LHCN-M2 (cell line): ENCODE measurements at places on chromosomes 7 and 10. TPM values are rescaled to one million over a fixed set of nuclear protein-coding genes. Genes with fewer than 3 reads are reported as not detected.
A peak's percentile ranks its signal among the peaks of the same experiment; 100 is the strongest.

Gene TLX1
- not detected in 2 replicates for total RNA-seq

- no peak for DNase-seq
These were observed 384.9 kb downstream of the PLXNA4 start for GRCh38 chr7:132191418-132191817.

GRCh38 chr7:98202367-98203195 lies 8.7 kb upstream of the BHLHA15 start:
- no peak for DNase-seq

DNA sequence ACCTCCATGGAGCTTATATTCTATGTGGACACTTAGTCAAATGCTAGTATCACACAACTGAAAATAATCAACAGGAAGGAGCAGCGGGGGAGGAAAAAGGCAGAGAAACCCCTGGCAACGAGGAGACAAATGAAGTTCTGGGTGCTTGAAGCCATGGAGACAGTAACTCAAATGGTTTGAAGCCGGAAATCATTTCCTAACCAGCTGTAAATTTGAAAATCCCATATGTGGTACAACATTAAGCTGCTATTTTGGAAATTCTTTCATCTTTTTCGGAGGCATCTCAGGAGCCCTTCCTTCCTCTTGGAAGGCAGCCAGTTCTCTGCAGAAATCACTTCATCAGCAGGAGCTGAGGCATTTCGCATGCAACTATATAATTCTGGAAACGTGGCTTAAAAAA lies 91.4 kb downstream of the PPP1R3C start:
- no peak for DNase-seq

Gene EBF3
- total RNA-seq = 41.7 and 45.2 TPM in 2 replicates

Gene GIMAP1
- total RNA-seq = not detected in 2 replicates

- no peak for DNase-seq
These were observed 815 bp downstream of the NEUROG3 start for GRCh38 chr10:69572159-69573055.

Gene HERC4
- total RNA-seq = 82.3 and 82.8 TPM in 2 replicates

Gene RET
- total RNA-seq = under 0.01 TPM in 1 of 2 replicates, not detected in the other

Gene LRRTM3
- total RNA-seq = 0.06 TPM in 1 of 2 replicates, not detected in the other

DNA sequence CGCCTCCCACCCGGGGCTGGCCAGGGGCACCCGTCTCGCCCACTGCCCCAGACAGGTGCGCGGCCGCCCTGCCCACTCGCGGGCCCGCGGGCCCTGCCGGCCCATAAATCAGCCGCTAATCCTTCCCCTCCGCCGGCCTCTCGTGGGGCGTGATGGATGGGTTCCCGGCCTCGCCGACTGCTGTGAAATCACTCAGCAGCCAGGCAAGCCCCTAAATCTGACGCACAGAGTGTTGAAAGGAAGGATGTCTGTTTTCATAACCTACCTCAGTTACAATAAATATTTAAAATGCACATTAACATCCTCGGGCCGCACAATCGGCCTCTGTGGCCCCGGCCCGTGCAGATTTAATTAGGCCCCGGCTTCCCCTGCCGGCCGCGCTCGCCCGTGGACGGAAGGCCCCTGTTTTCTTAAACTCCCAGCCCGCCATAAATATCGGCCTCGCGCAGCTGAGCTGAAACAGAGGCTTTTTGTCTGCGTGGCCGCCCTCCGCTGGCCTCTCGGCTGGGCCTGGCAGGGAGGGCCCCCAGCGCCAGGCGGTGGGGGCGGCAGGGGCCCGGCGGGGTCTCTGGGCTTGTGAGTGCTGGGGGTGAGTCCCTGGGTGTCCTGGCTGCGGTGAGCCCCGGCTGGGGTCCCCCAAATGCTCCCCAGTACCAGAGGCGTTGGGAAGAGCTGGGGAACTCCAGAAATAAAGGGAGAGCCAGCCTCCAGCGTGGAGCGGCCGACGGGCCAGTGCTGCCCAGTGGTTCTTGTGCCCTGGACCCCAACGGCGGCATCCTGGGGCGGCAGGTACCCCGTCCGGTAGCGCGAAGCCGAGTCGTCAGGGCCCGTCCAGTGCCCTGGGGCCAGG lies 90.7 kb downstream of the UNCX start:
- DNase-seq = no peak

GRCh38 chr10:119686465-119687191 lies 35.4 kb downstream of the BAG3 start:
- peak; percentile 83 for DNase-seq

Gene TMEM196
- not detected in 2 replicates for total RNA-seq

Gene ATG9B
- 0.06 TPM in 2 replicates for total RNA-seq

- no peak for DNase-seq
These were observed 276.2 kb downstream of the FGFR2 start for GRCh38 chr10:121322046-121322445.

DNA sequence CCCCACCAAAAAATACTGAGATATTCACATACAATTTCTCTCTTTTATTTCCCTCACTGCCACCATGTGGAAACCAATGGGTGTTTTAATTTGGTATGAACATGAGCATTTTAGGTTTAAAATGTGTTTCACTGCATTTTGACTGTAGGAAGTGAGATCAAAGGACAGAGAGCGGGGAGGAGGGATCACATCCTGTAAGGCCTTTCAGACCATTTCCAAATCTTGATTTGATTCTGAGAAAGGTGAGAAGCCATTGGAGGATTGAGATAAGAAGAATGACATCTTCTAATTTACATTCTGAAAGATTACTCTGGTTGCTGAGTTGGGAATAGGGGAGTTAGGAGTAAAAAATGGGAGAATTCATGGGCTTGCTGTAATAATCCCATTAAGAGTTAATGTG lies 42.5 kb downstream of the GPR141 start:
- DNase-seq = no peak

Gene C10orf53
- not detected in 2 replicates for total RNA-seq

- no peak for DNase-seq
These were observed 218.6 kb downstream of the KCNMA1 start for GRCh38 chr10:77419056-77419455.

GRCh38 chr10:100522945-100523344 lies 3.3 kb upstream of the SEC31B start:
- no peak for DNase-seq

DNA sequence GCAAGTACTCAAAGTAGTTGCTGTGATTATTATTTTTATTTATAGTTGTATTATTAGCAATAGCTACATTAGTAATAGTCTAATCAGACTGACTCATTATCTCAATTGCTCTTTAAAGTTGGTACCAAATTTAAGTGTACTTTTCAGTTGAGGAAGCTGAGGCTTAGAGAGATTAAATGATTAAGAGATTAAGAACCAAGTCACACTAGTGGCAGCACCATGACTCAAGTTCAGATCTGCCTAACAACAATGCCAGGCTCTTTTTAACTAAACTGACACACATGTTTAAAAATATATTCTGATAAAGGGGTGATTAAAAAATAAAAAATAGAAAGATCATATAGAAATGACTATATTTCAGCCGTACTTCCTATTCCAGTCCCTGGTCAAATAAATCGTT lies 42.0 kb downstream of the FZD1 start:
- no peak for DNase-seq

Gene HMX2
- total RNA-seq = not detected in 2 replicates

DNA sequence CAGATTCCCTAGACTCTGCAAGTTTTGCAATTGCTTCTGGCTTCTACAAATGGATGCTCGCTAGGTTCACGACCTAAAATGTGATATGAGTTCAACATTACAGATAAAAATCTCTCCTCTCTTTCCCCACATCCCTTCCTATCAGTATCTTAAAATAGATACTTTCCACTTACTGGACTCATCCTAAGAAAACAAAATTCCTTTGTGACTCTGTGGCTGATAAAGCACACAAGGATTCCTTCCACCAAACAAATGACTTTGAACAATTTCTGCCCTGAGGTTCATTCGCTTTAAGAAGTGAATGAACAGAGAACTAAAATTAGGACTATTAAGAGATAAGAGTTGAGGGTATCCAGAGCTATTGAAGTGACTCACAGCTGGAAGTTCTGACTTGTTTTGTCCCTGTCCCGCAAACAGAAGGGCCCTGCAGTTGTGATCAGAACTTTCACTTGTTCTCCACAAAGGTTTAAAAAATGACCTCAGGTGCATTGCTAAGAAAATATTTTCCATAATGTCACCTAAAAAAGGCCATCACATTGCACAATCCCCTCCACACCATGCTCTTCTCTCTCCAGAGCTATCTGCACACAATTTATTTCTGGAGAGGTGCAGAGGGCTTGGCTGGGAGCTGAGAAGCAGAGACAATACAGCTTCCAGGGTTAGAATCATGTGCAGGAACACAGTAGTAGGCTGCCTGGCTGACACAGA lies 96.1 kb downstream of the PIP4K2A start:
- DNase-seq = no peak

DNA sequence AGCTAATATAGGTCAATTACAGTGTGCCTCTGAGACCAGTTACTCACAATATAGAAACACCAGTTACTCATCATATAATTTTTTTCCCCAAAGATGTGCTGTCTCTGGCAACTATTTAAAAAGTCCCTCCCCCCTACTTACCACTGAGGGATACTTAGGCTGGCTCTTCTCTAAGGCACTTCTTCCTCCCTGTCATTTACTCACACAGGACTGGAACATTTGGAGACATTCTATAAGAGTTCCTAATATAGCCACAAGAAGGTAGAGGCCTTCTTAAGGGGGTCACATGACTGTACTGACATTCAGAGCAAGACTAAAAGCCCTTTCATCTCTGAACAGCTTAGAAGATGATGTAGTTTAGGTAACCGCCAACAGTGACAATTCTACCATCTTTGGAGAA lies 44.4 kb upstream of the SLIT1 start:
- peak; percentile 52 for DNase-seq

Gene HHEX
- 0.06 TPM in 1 of 2 replicates, not detected in the other for total RNA-seq

- no peak for DNase-seq
These were observed 2.2 kb downstream of the MEOX2 start for GRCh38 chr7:15684111-15684800.

DNA sequence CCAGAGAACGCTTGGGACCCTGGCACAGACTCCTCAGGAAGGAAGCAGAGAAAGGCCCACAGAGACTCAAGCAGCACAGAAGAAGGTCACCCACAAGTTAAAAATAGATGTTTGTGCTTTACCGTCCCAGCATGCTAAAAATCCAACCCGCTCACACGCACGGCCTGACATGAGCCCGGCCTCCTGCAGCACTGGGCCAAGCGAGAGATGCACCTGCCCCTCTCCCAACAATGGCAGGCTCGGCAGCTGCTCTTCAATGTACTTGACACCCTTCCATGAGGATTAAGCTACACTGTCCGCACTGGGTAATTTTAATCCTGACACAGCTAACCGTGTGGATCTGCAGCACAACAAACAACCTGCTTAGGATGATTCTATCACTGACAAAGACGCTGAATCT lies 9.3 kb downstream of the DIP2C start:
- DNase-seq = no peak

- DNase-seq = no peak
These were observed 53.5 kb downstream of the SEPTIN7 start for GRCh38 chr7:35854311-35854710.

DNA sequence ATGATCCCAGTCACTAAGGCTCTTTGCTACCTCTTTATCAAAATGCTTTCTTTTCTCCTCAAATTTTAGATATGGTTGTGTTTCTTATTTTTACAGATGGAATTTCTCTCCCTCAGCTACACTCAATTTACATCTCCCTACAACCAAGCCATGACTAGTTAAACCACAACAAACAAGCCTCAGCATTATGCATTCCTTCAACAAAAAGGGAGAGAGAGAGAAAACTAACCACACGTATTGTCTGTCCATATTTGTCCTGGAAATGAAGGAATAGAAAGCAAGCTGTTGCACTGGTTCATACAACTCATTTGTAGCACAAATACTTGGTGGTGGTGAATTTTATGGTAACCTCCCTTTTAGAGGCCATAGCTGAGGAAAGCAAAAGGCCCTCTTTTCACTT lies 286.4 kb downstream of the AHR start:
- peak; percentile 90 for DNase-seq

Gene CASP7
- 25.8 and 35.5 TPM in 2 replicates for total RNA-seq

Gene SFMBT2
- total RNA-seq = not detected in 2 replicates

- DNase-seq = no peak
These were observed 3.4 kb downstream of the CCDC136 start for GRCh38 chr7:128795129-128795528.

DNA sequence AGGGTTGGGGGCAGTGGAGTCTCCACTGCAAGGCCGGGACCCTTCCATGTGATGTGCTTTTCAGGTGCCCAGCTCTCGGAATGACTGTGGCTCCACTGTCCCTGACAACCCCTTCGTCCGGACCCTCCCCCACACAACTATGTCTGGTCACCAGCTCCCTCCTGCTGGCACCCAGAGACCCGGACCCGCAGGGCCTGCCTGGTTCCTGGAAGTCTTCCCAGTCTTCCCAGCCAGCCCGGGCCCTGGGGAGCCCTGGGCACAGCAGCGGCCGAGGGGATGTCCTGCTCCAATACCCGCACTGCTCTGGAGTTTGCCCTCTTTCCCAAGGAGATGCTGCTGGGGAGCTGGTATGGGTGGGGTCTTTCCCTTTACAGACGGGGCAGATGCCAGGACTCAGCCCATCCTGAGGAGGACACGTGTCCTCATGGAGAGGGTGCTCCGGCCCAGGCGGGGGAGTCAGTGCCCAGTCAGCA lies 5.5 kb downstream of the ATP6V0E2 start:
- no peak for DNase-seq

- DNase-seq = no peak
These were observed 815 bp downstream of the GIMAP8 start for GRCh38 chr7:150451097-150451793.
